Lower lobe of right lung (tissue), 2 donors: ENCODE measurements at places on chromosomes 5 and 9.
A peak's percentile ranks its signal among the peaks of the same experiment; 100 is the strongest.

DNA sequence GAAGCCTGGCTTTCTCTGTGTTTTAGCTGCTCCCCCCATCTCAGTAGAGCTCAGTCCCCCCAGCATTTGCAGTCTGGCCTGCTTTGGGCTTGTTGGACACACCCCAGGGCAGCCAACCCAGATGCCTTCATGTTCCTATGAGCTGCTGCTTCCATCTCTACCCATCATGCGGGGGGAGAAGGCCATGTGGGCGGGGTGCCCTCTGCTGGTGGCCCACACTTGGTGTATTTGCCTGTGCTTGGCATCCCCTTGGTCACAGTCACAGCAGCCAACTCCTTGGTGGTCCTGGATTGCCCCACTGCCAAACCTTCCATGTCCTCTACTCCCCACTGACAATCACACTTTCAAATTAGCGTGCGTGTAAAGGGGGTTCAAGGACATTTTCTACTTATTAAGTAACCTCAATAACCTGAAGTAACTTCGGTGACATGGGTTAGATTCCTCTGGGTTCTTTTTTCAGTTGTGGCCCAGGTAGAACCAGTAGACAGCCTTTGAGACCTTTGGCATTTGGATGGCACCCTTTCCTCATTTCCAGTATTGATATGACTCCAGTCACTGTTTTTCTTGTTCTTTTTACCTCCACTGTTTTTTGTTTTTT, 42.8 kb downstream of the SNX30 start:
- DNase-seq = peak; percentile 76

- no peak for DNase-seq
Observed at GRCh38 chr5:101966476-101966875, 329.6 kb downstream of the SLCO4C1 start.

GRCh38 chr9:126675147-126675467, 61.4 kb downstream of the LMX1B start:
- no peak for DNase-seq

- no peak for DNase-seq
Observed at GRCh38 chr5:168481330-168481788, 4.9 kb upstream of the RARS1 start.

DNA sequence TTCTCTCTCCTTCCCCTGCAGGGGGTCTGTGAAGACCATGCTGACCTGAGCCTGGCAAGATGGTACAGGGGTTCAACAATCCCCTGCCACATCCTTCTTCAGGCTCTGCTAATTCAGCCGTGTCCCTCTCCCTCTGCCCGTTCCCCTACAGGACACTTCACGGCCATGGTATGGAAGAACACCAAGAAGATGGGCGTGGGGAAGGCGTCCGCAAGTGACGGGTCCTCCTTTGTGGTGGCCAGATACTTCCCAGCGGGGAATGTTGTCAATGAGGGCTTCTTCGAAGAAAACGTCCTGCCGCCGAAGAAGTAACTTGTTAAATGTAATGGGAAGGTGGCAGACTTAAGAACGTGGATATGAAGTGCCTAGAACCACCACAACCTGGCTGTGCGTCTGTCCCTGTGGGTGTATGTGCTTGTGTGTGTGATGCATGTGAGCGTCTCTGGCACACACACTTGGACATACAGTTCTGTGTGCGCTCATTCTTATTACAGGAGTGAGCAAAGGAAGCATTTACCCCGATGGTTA, 6.9 kb upstream of the CCIN start:
- DNase-seq = no peak

GRCh38 chr5:92309336-92309991, 926.3 kb upstream of the ARRDC3 start:
- DNase-seq = no peak

GRCh38 chr5:107263387-107264018, 407.2 kb downstream of the EFNA5 start:
- DNase-seq = no peak

DNA sequence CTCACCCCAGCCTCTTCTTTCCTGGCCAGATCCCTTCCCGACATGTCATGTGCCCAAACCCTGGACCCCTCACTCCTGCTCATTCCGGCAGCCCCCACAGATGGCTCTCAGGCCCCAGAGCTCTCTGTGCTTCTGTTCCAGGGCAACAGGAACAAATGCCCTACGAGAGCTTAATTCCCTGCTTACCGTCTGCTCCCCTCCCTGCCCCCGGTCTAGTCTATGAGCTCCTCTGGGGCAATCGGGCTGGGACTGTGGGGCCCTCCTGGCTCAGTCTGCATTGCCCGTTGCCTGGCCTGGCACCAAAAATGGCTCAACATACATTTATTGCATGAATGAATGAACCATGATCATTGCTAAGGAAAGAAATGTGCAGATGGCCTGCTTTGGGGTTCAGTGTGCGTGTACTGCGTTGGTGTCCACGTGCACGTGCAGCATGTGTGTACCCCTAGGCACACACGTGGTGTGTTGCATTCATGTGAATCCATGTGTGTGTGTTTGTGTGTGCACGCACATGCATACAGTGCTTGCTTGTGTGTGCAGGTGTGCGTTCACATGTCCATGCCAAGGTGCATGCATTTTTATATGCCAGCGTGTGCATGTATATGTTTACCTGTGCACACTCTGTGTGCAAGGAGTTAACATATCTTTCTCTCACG, 201.2 kb upstream of the IER5L start:
- no peak for DNase-seq

GRCh38 chr5:5235685-5236084, 95.6 kb downstream of the ADAMTS16 start:
- no peak for DNase-seq

GRCh38 chr9:124066783-124067577, 55.4 kb downstream of the LHX2 start:
- no peak for DNase-seq

GRCh38 chr5:160555581-160555970, 133.9 kb downstream of the PTTG1 start:
- no peak for DNase-seq

DNA sequence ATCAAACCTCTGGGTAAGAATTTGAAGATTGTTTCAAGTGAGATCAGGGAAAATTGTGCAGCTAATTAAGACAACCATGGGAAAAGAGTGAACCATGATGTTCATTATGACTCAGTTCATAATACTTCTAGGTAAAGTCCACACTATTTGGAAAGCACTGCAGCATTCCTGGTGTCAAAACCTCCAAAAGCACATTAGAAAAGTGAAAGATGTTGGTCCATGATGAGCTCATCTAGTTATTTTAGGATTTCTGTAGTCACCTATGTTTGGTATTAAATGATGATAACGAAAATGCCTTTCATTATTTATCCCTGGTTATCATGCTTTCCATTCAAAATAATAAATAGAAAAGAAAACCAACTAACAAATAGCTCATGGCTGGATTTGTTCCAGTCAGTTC, 49.1 kb downstream of the PTCD2 start:
- DNase-seq = no peak

GRCh38 chr5:37994729-37995128, 154.9 kb upstream of the GDNF start:
- DNase-seq = no peak

- no peak for DNase-seq
Observed at GRCh38 chr5:177509991-177510566, 453 bp upstream of the DOK3 start.

DNA sequence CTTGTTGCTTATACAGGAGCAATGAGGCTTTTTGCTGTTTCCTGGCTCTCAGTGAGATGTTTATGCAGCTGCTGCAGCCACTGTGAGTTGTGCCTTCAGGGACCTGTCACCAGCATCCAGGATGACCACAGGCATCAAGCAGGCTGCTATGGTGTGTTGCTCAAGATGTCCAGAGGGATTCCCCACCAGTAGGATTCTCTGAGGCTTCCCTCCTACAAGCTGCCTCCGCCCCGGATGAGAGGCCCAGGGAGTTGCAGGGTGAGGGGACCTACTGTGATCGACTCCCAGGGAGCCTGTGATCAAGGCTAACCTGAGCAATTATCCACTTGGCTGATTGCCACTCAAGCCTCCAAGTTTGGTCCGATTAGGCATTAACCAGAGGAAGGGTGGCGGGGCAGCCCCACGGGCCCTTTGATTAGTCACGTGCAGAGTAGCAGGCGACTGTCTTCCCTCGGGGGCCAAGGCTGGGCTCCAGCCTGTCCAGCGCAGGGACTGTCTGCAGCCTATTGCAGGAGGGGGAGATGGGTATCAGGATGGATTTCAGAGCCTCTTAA, 1.8 kb upstream of the FAT2 start:
- no peak for DNase-seq
